Stimulated activated CD4-positive, alpha-beta T cell treated with anti-CD3 and anti-CD28 coated beads, Interleukin-2, amount 100 ng/mL, for 4 hours (primary cell): ENCODE measurements at places on chromosomes 2 and 18.

DNA sequence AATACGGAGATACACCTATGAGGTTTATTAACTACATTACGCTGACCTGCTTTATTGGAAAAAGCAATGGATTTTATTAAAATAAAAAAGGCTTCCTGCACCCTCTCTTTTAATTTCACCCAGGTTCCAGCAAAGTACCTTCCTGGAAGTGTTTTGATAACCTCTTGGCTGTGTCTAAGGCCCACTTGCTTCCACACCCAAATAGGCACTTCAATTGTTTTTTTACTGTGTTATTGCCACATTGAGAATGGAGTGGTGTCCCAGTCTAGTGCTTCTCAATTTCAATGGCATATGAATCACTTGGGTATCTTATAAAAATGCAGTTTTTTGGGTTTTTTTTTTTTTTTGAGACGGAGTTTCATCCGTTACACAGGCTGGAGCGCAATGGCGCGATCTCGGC is 47.6 kb downstream of the SF3B1 start:
- DNase-seq, result no peak

DNA sequence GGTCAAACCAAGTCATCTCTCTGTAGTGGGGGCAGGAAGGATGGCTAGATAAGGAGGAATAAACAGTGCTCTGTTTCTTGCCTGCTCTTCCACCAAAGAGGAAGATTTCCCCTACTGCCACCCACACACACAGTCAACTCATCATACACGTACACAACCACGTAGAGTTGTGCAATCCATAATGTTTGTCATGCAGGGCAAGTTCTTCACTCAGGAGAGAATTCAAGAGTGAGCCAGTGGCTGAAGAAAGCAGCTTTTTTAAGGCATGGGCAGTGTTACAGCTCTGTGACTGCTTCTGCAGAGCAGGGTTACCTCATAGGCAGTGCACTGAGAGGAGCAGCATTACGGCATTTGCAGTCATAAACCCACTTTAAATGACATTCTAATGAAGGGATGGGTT is 283.0 kb downstream of the RND3 start:
- no peak for DNase-seq

DNA sequence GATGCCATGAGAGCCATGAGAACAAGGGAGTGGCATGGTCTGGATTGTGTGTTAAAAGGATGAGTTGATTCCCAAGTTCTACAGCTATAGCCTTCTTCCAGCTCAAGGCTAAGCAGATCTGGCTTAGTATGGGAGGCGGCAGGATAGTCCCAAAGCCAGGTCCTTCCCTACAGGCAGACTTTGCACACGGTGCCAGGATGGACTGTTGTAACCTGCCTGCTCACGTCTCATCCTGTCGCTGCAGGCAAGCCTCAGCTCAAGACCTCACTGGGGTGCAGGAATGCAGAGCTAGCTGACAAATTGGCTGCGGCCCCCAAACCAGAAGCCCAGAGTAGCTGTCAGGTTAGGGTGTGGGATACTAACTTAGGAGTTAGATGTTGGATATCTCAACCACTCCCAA is 28.8 kb upstream of the IGFBP5 start:
- DNase-seq, result no peak

- no peak for DNase-seq
These were observed 21.2 kb upstream of the PMAIP1 start for GRCh38 chr18:59878644-59879043.

DNA sequence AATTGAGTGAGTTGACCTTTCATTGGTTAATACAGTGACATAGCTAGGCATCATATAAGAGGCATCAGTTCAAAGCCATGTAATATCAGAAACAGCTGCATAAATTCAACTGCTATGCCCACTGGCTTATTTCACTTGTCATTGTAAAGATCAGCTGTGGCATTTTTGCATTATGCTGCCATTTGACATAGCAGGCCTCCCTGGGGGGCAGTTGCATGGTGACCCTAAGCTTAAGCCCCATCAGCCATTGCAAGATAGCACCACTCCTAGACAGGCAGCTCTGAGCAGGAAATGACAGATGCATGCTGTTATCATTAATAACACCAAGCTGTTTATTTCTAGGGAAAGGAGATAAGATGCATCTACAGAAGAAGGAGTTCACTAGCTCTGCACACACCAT is 233.4 kb upstream of the CNTNAP5 start:
- no peak for DNase-seq

GRCh38 chr2:127646487-127647241 is 711 bp downstream of the GPR17 start:
- no peak for DNase-seq

- no peak for DNase-seq
These were observed 692.1 kb upstream of the CELF4 start for GRCh38 chr18:38257661-38258060.

DNA sequence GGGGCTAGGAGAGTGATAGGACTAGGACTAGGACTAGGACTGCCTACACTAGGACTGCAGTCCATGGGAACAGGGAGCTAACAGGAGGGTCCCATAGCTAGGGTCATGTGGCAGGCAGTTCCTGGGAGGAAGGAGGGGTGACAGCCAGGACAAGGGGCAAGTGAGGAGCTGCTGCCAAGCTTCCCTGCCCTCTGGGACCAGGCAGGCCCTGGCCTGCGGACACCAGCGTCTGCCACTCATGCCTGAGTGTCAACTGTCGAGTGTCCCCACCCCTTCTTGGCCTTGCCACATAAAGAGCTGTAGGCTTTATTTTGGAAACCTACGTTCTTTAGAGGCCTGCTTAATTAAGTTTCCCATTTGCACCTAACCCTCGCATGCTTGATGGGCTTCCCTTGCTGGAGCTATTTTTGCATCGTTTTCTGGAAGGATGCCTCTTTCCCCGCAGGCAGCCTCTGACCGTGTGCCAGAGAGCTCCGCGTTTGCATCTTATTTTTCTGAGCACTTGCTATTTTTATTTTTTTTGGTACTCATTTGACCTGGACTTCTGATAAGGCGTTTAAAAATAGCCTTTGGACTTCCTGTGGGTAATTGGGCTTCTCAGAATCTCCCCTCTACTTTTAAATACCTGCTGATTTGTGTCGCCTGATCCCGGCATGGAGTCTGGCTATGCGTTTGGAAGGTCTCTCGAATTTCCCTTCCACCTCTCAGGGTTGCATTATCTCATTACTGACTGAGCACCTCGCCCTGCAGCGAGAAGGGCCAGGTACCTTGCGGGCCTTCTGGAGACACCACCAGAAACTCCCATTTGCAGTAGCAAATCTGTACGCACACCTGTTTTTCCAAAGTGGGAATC is 66.4 kb downstream of the SH3RF3 start:
- no peak for DNase-seq

GRCh38 chr18:53567929-53568574 is 656.4 kb downstream of the MBD2 start:
- no peak for DNase-seq

- no peak for DNase-seq
These were observed 32.8 kb downstream of the GRHL1 start for GRCh38 chr2:9984217-9984739.

- DNase-seq, result no peak
These were observed 1674.5 kb upstream of the NXPH2 start for GRCh38 chr2:140454717-140455116.

DNA sequence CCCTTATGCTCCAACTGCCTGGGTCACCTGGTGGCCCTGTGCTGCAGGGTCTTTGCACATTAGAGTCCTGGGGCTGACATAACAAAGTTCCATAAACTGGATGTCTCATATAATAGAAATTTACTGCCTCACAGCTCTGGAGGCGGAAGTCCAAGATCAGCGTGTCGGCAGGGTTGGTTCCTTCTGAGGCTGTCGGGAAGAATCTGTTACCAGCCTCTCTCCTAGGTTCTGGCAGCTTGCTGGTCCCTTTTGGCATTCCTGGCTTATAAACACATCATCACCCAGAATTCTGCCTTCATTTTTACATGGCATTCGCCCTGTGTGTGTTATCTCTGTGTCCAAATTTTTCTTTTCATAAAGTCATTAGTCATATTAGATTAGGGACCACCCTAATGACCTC is 170.5 kb downstream of the NDUFA10 start:
- no peak for DNase-seq

GRCh38 chr18:45464619-45465018 is 150.7 kb upstream of the SLC14A2 start:
- DNase-seq, result no peak

DNA sequence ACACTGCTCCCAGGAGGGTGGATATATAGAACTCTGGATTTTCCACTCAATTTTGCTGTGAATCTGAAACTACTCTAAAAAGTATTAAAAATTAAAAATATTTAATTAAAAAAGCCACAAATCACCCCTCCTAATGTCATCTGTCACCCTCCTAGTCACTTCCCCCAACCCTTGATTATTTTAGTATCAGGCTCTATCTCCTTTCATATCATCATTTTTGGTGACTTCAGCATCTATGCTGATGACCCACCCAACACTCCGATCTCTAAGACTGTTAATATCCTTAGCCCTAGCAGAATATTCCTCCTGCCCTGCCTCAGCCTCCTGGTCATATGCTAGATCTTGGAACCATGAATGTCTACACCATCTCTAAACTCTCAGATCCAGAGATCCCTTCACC is 128.3 kb upstream of the SLC1A4 start:
- no peak for DNase-seq

DNA sequence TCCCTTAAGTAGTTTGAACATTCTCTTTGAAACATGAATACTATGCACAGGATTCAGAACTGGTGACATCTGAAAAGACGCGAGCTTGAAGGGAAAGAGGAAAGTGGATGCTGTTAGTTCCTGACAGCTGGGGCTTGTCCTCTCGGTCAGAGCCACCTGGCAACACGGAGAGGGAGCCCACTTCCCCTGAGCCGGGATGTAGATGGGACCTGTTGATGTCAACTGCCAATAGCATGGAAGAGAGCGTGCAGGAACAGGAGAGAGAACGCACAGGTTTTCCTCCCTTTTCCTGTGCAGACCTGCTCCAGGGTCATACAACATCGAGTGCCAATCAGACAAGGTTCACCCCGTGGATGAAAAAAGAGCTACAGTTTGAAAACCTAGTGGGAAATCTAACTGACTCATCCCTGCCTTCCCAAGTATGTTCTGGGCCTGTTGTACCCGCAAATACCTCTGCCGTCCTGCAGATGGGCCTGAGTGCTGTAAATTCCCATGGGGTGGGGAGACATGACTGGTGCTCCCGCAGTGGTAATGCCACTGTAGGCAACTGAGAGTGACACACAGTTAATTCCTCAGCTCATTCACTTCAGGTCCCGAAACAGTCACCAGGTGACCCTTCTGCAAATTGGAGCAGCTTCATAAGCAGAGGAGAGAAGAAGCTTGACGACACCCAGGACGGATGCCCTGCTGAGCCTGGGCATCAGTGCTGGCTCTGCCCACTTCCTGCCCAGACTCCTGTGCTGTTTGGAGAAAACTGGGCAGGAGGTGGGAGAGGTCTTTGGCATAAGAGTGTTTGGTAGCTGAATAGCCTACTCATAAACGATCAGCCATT is 13.9 kb upstream of the MBP start:
- no peak for DNase-seq

GRCh38 chr18:45608400-45608799 is 6.9 kb upstream of the SLC14A2 start:
- DNase-seq, result no peak
